Upper lobe of left lung (tissue), 6 donors: ENCODE measurements at places on chromosomes 3 and 15. TPM values are rescaled to one million over a fixed set of nuclear protein-coding genes. Genes with fewer than 3 reads are reported as not detected.

Gene IP6K2
- total RNA-seq: 53.3 TPM

Gene HTR3E
- not detected for total RNA-seq

DNA sequence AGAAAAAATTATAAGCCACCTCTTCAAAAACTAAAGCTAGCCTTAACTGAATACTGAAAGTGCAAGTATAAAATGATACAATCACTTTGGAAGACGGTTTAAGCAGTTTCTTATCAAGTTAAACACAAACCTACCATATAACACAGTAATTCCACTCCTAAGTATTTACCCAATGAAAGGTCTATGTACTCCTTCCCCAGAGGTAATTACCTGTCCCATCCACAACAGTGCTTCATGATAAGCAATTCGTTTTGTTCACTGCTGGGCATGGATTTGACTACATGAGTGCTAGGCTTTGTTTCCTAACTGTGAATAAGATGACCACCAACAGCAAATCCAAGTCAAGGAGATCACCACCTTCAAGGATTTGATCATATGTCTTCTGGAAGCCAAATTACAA is 4.3 kb downstream of the COX5A start:
- no peaks in the 10 kb centered on the region for H3K27me3 ChIP-seq
- no peak overlapping the region for H3K4me3 ChIP-seq
- H3K36me3 ChIP-seq: peaks cover 5% of the 10 kb centered on the region
- peaks cover 23% of the 10 kb centered on the region for H3K4me1 ChIP-seq
- no peak for DNase-seq
- H3K27ac ChIP-seq: no peak overlapping the region

DNA sequence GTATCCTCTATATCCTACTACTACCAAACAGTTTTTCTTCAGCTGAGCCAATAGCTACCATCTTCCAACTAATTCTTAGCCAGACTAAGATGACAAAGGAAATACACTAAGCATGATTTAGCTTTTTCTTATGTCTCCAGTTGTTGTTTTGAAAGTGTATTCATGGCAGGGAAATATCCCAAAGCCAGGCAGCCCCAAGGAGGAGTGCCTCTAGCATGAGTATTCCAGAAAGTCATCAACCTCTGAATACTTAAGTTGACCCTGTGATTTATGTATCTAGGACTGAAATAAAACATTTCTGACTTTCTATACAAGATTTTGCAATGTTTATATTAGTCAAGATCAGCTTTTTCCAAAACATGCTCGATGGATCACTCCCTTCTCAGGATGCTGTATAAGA is 449.1 kb downstream of the IL5RA start:
- H3K27ac ChIP-seq: no peak overlapping the region
- no peaks in the 10 kb centered on the region for H3K27me3 ChIP-seq
- H3K36me3 ChIP-seq: no peaks in the 10 kb centered on the region
- no peaks in the 10 kb centered on the region for H3K4me1 ChIP-seq
- H3K4me3 ChIP-seq: no peak overlapping the region

DNA sequence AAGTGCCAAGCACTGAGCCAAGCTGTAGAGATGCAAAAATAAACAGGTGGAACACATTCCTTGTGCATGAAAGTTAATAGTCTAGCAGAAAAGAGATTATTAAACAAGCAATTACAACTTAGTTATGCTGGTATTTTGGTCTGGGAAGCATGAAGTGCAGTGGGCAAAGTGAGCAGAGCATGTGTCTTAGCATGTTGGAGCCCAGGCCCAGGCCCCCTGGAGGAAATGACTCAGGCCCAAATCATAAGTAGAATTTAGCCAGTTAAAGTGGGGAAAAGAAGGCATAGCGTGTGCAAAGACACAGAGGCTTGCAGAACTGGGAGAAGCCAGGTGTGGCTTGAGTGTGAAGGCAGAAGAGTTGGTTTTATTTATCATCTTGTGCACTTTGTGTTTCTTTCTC is 163.8 kb upstream of the ATP11B start:
- H3K27ac ChIP-seq: no peak overlapping the region
- H3K4me1 ChIP-seq: no peaks in the 10 kb centered on the region
- no peak for DNase-seq
- no peaks in the 10 kb centered on the region for H3K27me3 ChIP-seq

DNA sequence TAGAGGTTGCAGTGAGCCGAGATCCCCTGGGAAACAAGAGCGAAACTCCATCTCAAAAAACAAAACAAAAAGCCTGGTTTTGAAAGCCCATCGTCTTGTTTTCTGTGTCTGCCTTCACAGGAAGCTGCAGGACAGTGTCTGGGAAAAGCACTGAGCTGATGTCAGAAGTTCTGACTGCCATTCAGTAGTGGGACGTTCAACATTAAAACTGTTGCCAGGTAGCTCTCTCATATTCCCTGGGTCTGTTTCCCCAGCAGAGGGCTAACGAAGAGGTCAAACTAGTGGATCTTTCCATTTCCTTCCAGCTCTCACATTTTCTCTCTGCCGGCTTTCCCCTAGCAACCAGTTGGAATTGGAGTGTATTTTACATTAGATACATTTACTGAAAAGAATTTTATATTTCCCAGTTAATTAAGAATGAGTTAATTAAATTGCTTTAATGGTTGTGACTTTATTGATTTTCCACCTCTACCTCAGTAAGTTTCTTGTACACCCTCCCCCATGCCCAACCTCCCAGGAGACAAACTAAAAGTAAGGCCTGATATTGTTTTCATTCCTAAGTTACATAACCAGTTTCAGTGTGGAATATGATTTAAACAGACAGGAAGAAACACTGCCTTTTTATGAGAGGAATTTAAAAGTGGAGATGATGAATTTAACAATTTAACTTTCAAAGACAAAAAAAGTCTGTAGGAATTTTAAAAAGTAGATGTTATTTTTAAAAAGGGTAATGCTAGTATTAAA is 29.9 kb downstream of the RCN2 start:
- no peaks in the 10 kb centered on the region for H3K36me3 ChIP-seq
- no peaks in the 10 kb centered on the region for H3K27me3 ChIP-seq
- no peak overlapping the region for H3K27ac ChIP-seq
- no peaks in the 10 kb centered on the region for H3K4me1 ChIP-seq

- H3K4me1 ChIP-seq: no peaks in the 10 kb centered on the region
- DNase-seq: no peak
- no peaks in the 10 kb centered on the region for H3K27me3 ChIP-seq
- no peak overlapping the region for H3K4me3 ChIP-seq
Measured at GRCh38 chr15:38509152-38509551, 55.2 kb downstream of the FAM98B start.

DNA sequence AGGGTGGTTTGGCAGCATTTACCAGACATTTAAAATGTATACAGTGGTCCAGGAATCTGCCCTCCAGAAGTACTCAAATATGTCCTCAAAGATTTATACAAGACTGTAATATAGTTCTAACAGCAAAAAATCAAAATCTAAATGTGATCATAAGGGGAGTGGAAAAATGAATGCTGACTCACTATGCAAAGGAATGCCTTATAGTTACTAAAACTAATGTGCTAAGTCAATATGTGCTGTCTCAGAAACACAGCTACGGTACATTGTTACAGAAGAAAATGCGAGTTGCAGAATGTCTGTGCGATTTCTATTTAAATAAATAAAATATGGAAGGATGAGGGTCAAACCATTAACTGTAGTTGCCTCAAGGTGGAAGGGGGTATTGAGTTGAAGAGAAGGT is 230.1 kb upstream of the UBE2E1 start:
- H3K27ac ChIP-seq: no peak overlapping the region
- H3K4me3 ChIP-seq: no peak overlapping the region
- H3K36me3 ChIP-seq: no peaks in the 10 kb centered on the region
- DNase-seq: no peak

- DNase-seq: no peak
- H3K4me1 ChIP-seq: peaks cover 36% of the 10 kb centered on the region
- H3K27ac ChIP-seq: no peak overlapping the region
Measured at GRCh38 chr15:44545913-44546802, 9.2 kb downstream of the EIF3J start.

GRCh38 chr15:85335193-85335942 is 45.0 kb upstream of the AKAP13 start:
- H3K4me3 ChIP-seq: no peak overlapping the region
- DNase-seq: no peak
- peaks cover 19% of the 10 kb centered on the region for H3K4me1 ChIP-seq
- H3K36me3 ChIP-seq: no peaks in the 10 kb centered on the region
- no peak overlapping the region for H3K27ac ChIP-seq
